ENCODE measurements at places on chromosomes 7 and 10.

DNA sequence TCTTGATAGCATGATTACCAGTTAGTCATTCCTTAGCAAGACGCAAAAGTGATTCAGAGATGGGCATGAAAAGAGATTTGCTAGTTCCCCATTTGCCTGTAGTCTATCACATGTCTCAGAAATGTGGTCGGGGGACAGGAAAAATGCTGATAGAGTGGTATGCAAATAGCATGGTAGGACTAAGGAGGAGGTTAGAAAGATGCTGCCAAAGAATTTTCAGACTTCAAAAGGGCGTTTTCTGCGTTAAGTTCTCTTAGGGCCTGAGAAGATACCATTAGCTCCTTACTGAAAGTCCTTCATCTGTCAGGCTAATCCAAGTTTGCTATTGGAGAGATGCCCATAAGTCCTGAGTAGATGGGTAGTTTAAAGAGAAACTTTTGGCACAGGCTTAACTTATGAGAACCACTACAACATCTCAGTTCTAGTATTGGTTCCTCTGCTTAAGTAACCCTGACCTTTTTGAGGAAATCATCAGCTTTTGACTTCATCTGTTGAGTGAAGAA, 2.7 kb downstream of the CALD1 start:
- no peak for DNase-seq

GRCh38 chr10:89213191-89213808, 6.2 kb upstream of the CH25H start:
- peak; percentile 44 for DNase-seq

- DNase-seq = peak; percentile 97
Observed at GRCh38 chr10:78543749-78544362, 510.2 kb downstream of the RPS24 start.

- DNase-seq = no peak
Observed at GRCh38 chr10:75238182-75239095, 2.7 kb upstream of the COMTD1 start.

DNA sequence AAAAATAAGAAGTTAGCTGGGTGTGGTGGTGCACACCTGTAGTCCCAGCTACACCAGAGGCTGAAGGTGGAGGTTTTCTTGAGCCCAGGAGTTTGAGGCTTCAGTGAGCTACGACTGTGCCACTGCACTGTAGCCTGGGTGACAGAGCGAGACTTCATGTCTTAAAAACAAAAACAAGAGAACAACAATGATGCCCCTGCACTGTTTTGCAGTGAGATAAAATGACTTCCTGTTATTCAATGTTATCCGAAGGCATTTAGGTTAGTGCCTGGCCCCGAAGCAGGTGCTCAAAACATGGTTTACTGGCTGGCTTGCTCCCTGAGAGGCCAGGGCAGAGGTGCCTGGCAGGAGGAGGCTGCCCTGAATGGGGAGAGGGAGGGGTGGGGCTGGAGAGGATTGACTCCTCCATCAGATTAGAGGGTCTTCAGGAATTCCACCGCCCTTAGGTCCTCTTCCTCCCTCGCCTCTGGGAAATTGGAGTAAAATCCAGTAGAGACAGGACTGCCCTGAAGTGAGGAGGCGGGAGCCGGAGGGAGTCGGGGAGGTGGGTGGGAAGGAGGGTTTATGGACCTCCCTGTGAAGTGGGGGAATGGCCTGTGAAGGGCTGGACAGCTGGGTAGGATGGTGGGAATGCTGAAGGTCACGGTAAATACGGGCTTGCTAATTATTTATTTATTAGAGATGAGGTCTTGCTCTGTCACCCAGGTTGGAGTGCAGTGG, 6.8 kb upstream of the CLDN4 start:
- no peak for DNase-seq

GRCh38 chr7:17674166-17674942, 265.9 kb downstream of the SNX13 start:
- DNase-seq = no peak
